ENCODE measurements at places on chromosomes 7 and 10. TPM values are rescaled to one million over a fixed set of nuclear protein-coding genes. Genes with fewer than 3 reads are reported as not detected.
A peak's percentile ranks its signal among the peaks of the same experiment; 100 is the strongest.

DNA sequence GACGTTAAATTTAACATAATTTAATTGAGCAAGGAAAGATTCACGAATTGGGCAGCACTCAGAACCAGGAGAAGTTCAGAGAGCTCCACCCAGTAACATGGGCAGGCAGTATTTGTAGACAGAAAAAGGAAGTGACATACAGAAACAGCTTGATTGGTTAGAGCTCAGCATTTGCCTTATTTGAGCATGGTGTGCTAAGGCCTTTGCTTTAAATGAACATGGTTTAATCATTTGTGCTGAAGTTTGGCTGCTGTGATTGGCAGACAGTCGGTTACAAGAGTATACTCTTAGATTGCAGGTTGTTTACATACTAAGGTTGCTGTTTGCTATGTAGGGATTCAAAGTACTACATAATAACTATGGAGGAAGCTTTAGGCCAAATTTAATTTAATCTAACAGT is 199.2 kb downstream of the MALRD1 start:
- H3K4me1 ChIP-seq: no peaks in the 10 kb centered on the region
- H3K36me3 ChIP-seq: no peaks in the 10 kb centered on the region
- DNase-seq: no peak

GRCh38 chr7:123977081-123977480 is 52.0 kb downstream of the SPAM1 start:
- H3K27me3 ChIP-seq: no peaks in the 10 kb centered on the region
- DNase-seq: no peak
- no peaks in the 10 kb centered on the region for H3K4me1 ChIP-seq
- no peaks in the 10 kb centered on the region for H3K36me3 ChIP-seq
- no peak overlapping the region for H3K4me3 ChIP-seq
- no peak overlapping the region for H3K27ac ChIP-seq

DNA sequence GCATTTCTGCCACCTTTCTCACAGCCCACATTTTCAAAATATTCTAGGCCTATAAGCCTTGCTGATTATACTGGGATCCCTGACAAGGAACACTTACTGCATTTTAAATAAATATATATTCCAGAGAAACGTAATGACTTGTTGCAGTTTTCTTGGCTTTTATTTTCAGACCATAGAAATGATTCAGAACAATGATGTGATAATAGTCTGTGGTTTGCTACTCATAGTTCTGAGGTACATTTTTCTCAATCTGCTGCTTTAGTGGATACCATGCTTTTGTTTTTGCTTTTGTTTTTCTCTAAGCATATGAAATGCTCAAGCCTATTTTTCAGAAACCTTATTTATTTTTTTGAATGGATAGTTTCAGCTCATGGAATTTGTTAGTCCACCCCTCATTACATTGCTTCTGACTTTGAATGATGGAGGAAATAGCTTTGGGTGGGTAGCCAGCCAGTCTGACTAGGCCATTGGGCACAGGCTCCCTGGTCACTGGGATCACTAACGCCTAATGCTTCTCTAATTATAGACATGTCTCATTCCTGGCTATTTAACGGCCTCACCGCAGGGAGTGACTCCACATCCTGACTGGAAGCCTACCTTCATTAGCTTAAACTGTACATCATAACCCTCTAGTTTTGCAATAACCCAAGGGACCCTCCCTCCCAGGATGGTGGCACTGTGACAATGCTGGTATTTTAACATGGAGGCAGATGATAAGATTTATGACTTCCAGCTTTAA is 66.1 kb downstream of the MBL2 start:
- no peaks in the 10 kb centered on the region for H3K27me3 ChIP-seq
- H3K4me1 ChIP-seq: no peaks in the 10 kb centered on the region
- no peaks in the 10 kb centered on the region for H3K36me3 ChIP-seq
- DNase-seq: no peak
- no peak overlapping the region for H3K27ac ChIP-seq

- no peaks in the 10 kb centered on the region for H3K36me3 ChIP-seq
- H3K27ac ChIP-seq: peak overlapping the region; percentile 88
- no peaks in the 10 kb centered on the region for H3K27me3 ChIP-seq
- peaks cover 6% of the 10 kb centered on the region for H3K4me1 ChIP-seq
These were observed 765 bp downstream of the PFKFB3 start for GRCh38 chr10:6203331-6204062.

Gene MRLN
- total RNA-seq: not detected

DNA sequence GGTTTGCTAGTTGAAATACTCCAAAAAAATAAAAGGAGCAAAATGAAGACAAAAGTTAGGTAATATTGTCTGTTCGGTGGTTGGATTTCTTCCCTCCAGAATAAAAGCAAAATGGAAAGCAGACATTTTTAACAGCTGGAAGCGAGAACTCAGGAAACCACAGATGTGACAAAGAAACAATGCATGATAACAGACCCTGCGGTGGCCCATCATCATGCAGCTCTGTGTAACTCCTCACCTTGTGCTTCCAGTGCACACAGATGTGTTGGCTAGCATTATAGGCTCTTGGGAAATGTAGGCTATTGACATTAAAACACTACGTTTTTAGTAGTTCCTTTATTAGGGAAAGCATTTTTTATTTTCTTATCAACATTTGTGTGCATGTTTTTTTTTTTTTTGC is 53.9 kb upstream of the ARL4A start:
- no peak for DNase-seq
- H3K27ac ChIP-seq: no peak overlapping the region
- no peaks in the 10 kb centered on the region for H3K27me3 ChIP-seq
- H3K4me1 ChIP-seq: no peaks in the 10 kb centered on the region
- no peaks in the 10 kb centered on the region for H3K36me3 ChIP-seq
- H3K4me3 ChIP-seq: no peak overlapping the region

- no peak for DNase-seq
- H3K36me3 ChIP-seq: no peaks in the 10 kb centered on the region
- no peaks in the 10 kb centered on the region for H3K4me1 ChIP-seq
- no peak overlapping the region for H3K4me3 ChIP-seq
- H3K27ac ChIP-seq: peak overlapping the region; percentile 33
These were observed 45.1 kb downstream of the AMZ1 start for GRCh38 chr7:2732959-2733584.

- no peaks in the 10 kb centered on the region for H3K27me3 ChIP-seq
- H3K4me3 ChIP-seq: no peak overlapping the region
- no peak overlapping the region for H3K27ac ChIP-seq
- DNase-seq: no peak
- peaks cover 3% of the 10 kb centered on the region for H3K36me3 ChIP-seq
These were observed 143.7 kb downstream of the EGFR start for GRCh38 chr7:55162476-55162875.

Gene COBL
- total RNA-seq: 42.7 TPM

Gene FAM237B
- not detected for total RNA-seq

Gene OR2A5
- not detected for total RNA-seq

Gene ENO4
- total RNA-seq: 1.2 TPM

Gene DGKI
- 1.3 TPM for total RNA-seq

DNA sequence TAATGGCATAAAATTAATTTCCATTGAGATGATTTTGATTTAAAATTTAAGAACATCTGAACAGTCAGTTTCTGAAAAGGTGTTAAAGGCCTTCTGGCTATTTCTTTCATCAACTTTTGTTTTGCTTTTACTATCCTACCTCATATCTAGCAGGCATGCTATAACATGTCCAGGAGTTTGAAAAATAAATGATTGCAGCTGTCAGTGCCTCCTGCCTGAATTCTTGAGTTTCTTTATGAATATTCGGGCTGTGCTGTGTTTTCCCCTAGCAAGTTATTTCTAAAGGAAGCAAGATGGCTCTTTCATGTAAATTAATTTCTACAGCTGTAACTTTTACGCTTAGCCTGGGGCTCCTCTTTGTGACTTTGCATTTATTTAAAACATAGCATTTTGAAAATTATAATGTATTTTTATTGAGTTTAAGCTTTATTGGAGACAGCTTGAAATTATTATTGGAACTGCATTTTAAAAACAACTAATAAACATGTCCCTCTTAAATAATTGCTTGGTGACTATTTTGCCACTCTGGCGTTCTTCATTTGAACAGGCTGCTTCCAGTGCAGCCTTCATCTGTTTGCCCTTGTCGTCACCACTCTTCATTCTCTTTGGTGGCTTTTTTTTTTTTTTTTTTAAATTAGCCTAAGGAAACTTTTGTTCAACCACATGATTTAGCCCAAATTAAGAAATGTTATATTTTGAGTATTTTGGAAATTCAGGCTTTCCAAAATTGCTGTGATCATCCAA is 1083.4 kb upstream of the LRRN3 start:
- no peak overlapping the region for H3K4me3 ChIP-seq
- H3K27ac ChIP-seq: no peak overlapping the region
- H3K27me3 ChIP-seq: no peaks in the 10 kb centered on the region

GRCh38 chr7:155840909-155841308 is 28.6 kb upstream of the SHH start:
- no peaks in the 10 kb centered on the region for H3K27me3 ChIP-seq
- no peak overlapping the region for H3K27ac ChIP-seq
- H3K4me3 ChIP-seq: no peak overlapping the region
- H3K4me1 ChIP-seq: no peaks in the 10 kb centered on the region

GRCh38 chr7:39709029-39709428 is 85.7 kb downstream of the RALA start:
- H3K27me3 ChIP-seq: no peaks in the 10 kb centered on the region
- H3K36me3 ChIP-seq: no peaks in the 10 kb centered on the region
- no peak overlapping the region for H3K27ac ChIP-seq
- no peak overlapping the region for H3K4me3 ChIP-seq
- no peak for DNase-seq

Gene KIF11
- 1.6 TPM for total RNA-seq

Gene HOXA5
- 38.0 TPM for total RNA-seq

GRCh38 chr10:49761201-49761788 is 828 bp downstream of the OGDHL start:
- H3K4me3 ChIP-seq: peak overlapping the region; percentile 31
- H3K36me3 ChIP-seq: peaks cover 5% of the 10 kb centered on the region
- no peaks in the 10 kb centered on the region for H3K27me3 ChIP-seq

Gene C10orf143
- total RNA-seq: 6.6 TPM

DNA sequence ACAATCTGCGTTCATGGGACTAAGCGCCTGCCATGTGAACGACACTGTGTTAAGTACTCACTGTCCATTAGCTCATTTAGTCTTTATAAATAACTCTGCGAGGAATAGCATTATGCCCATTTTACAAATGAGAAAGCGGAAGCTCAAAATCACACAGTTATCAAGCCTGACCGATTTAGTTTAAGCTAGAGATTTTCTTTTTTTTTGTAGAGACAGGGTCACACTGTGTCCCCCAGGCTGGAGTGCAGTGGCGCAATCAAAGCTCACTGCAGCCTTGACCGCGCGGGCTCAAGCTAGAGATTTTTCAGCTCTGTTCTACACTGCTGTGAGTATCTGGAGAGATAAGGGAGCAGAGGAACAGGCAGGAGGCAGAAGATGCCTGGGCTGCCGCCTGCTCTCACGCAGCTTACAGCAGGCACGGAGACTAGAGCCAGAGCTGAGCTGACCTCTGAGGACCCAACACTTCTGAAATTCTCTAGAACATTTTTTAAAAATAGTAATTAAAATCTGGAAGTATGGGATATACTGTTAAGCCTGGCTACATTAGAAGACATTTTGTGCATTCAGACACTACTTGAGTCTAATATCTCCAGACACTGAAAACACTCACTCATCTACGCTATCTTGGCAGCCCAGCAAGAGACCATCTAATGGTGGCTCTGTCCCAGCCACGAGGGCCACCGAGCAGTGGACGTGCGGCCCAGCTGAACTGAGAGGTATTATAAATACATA is 38.7 kb downstream of the GNA12 start:
- H3K27ac ChIP-seq: no peak overlapping the region
- H3K4me3 ChIP-seq: no peak overlapping the region
- DNase-seq: no peak
- no peaks in the 10 kb centered on the region for H3K27me3 ChIP-seq
- H3K4me1 ChIP-seq: no peaks in the 10 kb centered on the region

DNA sequence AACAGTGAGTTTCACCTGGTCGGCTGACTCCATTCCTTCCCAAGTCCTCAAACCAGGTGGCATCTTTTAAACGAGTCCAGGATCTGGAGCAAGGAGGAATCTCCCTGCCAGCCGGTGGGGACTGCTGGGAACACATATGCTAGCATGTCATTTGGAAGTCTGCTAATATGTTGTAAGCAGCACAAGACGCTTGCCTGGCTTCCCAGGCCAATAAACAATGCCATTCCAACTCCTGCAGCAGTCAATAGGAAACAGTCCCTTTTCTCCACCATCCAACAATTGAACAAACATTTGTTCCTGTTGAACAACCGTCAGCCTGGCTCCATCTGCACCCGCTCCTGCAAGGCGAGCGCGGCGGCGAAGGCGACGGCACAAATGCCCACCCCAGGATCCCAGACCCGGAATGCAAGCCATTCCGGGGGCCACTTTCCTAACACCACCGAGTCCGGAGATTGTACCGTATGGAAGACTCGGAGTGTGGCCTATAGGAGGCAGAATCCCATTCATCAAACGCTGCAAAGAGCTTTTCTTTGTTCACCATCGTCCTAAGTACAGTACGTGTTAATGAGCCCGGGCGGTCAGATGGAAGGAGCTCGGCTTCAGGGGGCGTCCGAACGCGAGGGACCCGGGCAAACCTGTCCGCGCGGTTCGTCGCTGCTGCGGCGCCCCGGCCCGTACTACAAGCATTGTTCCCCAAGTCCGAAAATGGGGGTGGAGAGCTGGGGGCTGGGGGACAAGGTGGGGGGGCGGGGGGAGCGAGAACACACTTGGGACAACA is 1.6 kb downstream of the FAM53B start:
- H3K4me3 ChIP-seq: peak overlapping the region; percentile 62
- peaks cover 47% of the 10 kb centered on the region for H3K4me1 ChIP-seq
- no peaks in the 10 kb centered on the region for H3K36me3 ChIP-seq

Gene FXYD4
- total RNA-seq: 109 TPM

Gene LBX1
- total RNA-seq: not detected

DNA sequence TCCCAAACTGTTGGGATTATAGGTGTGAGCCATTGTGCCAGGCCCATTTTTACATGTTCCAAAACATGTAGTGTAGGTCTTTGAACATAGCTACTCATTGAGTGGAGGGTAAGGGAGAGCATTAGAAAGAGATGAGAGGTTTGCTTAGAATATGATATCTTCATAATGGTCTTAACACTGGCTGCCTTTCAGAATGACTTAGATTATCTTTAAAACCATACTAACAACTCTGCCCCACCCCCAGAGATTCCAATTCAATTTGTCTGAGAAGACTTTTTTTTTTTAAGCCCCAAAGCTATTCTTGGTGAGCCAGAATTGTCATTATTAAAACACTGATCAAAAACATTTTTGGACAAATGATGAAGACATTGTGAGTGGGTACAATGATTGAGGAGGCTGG is 168.9 kb downstream of the PHTF2 start:
- no peaks in the 10 kb centered on the region for H3K4me1 ChIP-seq
- no peak for DNase-seq
- H3K27me3 ChIP-seq: no peaks in the 10 kb centered on the region
- H3K4me3 ChIP-seq: no peak overlapping the region
- H3K27ac ChIP-seq: no peak overlapping the region

DNA sequence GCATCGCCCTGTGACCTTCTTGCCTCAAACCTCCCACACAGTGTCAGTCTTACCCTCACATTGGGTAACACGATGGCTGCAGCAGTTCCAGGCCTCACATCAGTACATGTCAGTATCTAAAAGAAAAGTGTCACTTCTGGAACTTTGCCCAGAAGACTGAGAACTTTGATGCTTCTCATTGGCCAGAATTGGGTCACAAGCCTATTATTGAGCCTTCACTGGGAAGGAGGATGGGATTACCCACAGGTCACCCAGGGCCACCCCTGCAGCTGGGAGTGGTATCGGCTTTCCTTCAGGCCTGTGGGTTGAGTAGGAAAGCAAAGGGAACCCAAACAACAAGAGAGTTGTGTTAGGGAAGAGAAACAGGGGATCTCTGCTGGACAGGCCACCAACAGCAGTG is 111.5 kb downstream of the NPY start:
- H3K27ac ChIP-seq: no peak overlapping the region
- H3K36me3 ChIP-seq: no peaks in the 10 kb centered on the region
- no peak overlapping the region for H3K4me3 ChIP-seq

GRCh38 chr10:93006435-93007039 is 54.1 kb upstream of the CYP26C1 start:
- DNase-seq: peak; percentile 9
- H3K4me3 ChIP-seq: no peak overlapping the region
- no peaks in the 10 kb centered on the region for H3K4me1 ChIP-seq
- H3K36me3 ChIP-seq: no peaks in the 10 kb centered on the region
- no peaks in the 10 kb centered on the region for H3K27me3 ChIP-seq

Measured in kidney (tissue), 22 donors.